Activated T-helper 1 cell treated with anti-CD3 and anti-CD28 coated beads, Interleukin-12 subunit alpha, Interleukin-12 subunit beta, Interleukin-2, Interleukin-4 antibody, amounts not matched to agents 30 ng/mL and 10 ng/mL and 1 ng/mL, durations not matched to agents 14 hours and 24 hours and 36 hours (primary cell): ENCODE measurements at places on chromosomes 13 and 19.
A peak's percentile ranks its signal among the peaks of the same experiment; 100 is the strongest.

DNA sequence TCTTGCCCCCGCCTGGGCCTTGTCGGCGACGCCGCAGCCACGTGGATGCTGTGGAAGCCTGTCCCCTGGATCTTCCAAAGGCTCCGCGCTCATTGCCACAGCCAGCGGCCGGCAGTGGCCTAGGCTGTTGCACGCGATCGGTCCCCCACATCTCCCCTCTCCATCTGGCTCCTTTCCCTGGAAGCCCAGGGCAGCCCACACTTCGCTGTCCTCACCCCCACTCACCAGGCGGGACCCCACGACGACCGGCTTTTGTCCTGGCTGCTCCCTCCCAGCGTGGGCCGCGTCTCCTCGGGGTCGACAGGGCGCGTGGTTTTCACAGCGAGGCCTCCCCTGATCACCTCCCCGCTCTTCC lies 605 bp upstream of the TEX30 start:
- DNase-seq, result no peak
- H3K27me3 ChIP-seq, result no peaks in the 10 kb centered on the region
- peak overlapping the region; percentile 95 for H3K27ac ChIP-seq
- H3K36me3 ChIP-seq, result peaks cover 27% of the 10 kb centered on the region
- H3K4me3 ChIP-seq, result peak overlapping the region; percentile 95

DNA sequence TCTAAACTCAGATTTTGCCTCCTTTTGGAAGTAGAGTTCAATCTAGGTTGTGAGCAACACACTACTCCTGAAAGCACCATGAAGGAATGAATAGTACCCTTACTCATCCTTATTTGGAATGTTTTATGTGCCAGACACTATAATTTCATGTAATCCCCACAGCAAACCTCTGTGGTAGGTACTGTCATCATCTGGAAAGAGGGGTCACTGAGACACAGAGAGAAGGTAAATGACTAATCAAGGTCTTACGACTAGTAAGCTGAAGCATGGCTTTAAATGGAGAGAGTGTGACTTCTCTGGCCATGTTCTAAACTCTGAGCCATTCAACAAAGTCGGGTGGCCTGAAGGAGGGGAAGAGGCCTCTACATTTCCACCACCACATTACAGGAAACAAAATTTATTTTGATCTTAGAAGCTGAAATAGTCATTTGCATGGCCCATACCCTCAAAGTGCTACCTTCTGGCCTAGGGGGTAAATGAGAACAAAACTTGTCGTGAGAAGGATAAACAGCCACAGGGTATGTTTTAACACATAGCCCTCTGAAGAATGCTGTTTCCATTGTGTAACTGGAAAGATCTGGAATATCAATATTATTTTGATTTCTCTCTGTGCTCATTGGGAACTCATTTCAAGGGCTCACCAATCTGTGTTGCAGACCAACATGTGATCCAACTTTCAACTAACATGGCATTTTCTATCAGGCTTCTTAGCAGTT lies 180.8 kb upstream of the RFC3 start:
- peaks cover 4% of the 10 kb centered on the region for H3K27me3 ChIP-seq
- no peak for DNase-seq
- no peak overlapping the region for H3K4me3 ChIP-seq
- H3K36me3 ChIP-seq, result peaks cover 6% of the 10 kb centered on the region

- H3K4me3 ChIP-seq, result no peak overlapping the region
- no peaks in the 10 kb centered on the region for H3K36me3 ChIP-seq
- no peak for DNase-seq
- H3K27me3 ChIP-seq, result no peaks in the 10 kb centered on the region
Observed at GRCh38 chr13:38543561-38543960, 143.3 kb upstream of the FREM2 start.

- DNase-seq, result no peak
- no peaks in the 10 kb centered on the region for H3K27me3 ChIP-seq
- no peak overlapping the region for H3K27ac ChIP-seq
- no peaks in the 10 kb centered on the region for H3K36me3 ChIP-seq
- no peaks in the 10 kb centered on the region for H3K4me1 ChIP-seq
Observed at GRCh38 chr19:18756896-18757295, 34.2 kb downstream of the COMP start.

GRCh38 chr13:59877933-59878332 lies 285.8 kb downstream of the DIAPH3 start:
- peaks cover 6% of the 10 kb centered on the region for H3K36me3 ChIP-seq
- H3K4me3 ChIP-seq, result no peak overlapping the region
- no peaks in the 10 kb centered on the region for H3K4me1 ChIP-seq
- peak overlapping the region; percentile 20 for H3K27ac ChIP-seq
- no peaks in the 10 kb centered on the region for H3K27me3 ChIP-seq

- H3K27me3 ChIP-seq, result no peaks in the 10 kb centered on the region
- H3K4me3 ChIP-seq, result no peak overlapping the region
- H3K27ac ChIP-seq, result no peak overlapping the region
- H3K36me3 ChIP-seq, result no peaks in the 10 kb centered on the region
- DNase-seq, result no peak
Observed at GRCh38 chr13:38394777-38395496, 45.3 kb downstream of the UFM1 start.

GRCh38 chr13:41054212-41054877 lies 7.0 kb upstream of the WBP4 start:
- H3K36me3 ChIP-seq, result peaks cover 7% of the 10 kb centered on the region
- H3K27me3 ChIP-seq, result no peaks in the 10 kb centered on the region
- H3K4me3 ChIP-seq, result no peak overlapping the region
- H3K4me1 ChIP-seq, result peaks cover 47% of the 10 kb centered on the region
- peak; percentile 24 for DNase-seq

- peaks cover 12% of the 10 kb centered on the region for H3K27me3 ChIP-seq
- no peak overlapping the region for H3K27ac ChIP-seq
- H3K4me3 ChIP-seq, result no peak overlapping the region
- no peaks in the 10 kb centered on the region for H3K4me1 ChIP-seq
Observed at GRCh38 chr13:26025771-26026170, 26.0 kb downstream of the SHISA2 start.

DNA sequence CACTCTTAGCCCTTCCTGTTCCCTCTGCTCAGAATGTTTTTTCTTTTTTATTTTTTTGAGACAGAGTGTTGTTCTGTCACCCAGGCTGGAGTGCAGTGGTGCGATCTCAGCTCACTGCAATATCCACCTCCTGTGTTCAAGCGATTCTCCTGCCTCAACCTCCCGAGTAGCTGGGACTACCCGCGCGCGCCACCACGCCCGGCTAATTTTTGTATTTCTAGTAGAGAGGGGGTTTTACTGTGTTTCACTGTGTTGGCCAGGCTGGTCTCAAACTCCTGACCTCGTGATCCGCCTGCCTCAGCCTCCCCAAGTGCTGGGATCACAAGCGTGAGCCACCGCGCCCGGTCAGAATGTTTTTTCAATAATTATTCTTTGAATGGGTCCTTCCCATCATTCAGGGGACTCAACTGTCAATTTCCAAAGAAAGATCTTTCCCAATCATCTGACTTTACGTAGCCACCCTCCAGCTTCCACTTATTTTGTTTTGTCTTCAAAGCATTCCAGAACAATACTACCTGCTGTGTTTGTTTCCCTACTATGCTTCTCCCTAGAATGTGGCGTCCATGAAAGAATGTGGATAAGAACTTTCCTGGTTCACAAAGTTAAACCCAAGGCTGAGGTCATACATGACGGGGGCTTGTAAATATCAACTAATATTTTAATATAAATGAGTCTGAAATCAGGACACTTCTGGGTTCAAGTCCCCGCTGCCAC lies 1.2 kb downstream of the NDUFA7 start:
- peak overlapping the region; percentile 100 for H3K4me3 ChIP-seq
- H3K27ac ChIP-seq, result peak overlapping the region; percentile 99
- H3K36me3 ChIP-seq, result peaks cover 22% of the 10 kb centered on the region
- DNase-seq, result no peak

DNA sequence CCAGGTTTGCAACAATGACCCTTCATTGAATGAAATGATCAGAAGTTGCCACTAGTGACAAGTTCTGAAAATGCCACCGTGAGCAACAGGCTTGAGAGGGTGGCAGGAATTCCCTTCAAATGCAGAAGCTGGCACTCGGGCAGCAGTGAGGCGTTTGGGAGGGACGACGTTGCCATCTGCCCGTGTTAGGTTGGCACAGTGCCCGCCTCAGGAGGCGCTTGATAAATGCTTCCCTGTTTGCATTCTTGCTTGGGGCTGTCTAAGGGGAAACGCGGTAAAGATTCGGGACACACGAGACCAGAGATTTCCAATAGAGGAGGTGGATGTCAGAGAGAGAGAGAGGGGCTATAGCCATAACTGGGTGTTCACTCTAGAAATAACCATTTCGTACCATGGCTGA lies 101.9 kb downstream of the TEX29 start:
- H3K27me3 ChIP-seq, result no peaks in the 10 kb centered on the region
- H3K27ac ChIP-seq, result no peak overlapping the region
- H3K4me3 ChIP-seq, result no peak overlapping the region
- no peaks in the 10 kb centered on the region for H3K4me1 ChIP-seq
- no peak for DNase-seq

- H3K27me3 ChIP-seq, result peaks cover 1% of the 10 kb centered on the region
- peaks cover 2% of the 10 kb centered on the region for H3K4me1 ChIP-seq
- no peak for DNase-seq
- no peaks in the 10 kb centered on the region for H3K36me3 ChIP-seq
Observed at GRCh38 chr19:54298357-54299125, 14.4 kb downstream of the LILRA5 start.

- no peak overlapping the region for H3K4me3 ChIP-seq
- H3K27ac ChIP-seq, result no peak overlapping the region
- H3K4me1 ChIP-seq, result no peaks in the 10 kb centered on the region
- peaks cover 3% of the 10 kb centered on the region for H3K36me3 ChIP-seq
- H3K27me3 ChIP-seq, result no peaks in the 10 kb centered on the region
Observed at GRCh38 chr19:39180749-39181148, 16.0 kb upstream of the NCCRP1 start.

DNA sequence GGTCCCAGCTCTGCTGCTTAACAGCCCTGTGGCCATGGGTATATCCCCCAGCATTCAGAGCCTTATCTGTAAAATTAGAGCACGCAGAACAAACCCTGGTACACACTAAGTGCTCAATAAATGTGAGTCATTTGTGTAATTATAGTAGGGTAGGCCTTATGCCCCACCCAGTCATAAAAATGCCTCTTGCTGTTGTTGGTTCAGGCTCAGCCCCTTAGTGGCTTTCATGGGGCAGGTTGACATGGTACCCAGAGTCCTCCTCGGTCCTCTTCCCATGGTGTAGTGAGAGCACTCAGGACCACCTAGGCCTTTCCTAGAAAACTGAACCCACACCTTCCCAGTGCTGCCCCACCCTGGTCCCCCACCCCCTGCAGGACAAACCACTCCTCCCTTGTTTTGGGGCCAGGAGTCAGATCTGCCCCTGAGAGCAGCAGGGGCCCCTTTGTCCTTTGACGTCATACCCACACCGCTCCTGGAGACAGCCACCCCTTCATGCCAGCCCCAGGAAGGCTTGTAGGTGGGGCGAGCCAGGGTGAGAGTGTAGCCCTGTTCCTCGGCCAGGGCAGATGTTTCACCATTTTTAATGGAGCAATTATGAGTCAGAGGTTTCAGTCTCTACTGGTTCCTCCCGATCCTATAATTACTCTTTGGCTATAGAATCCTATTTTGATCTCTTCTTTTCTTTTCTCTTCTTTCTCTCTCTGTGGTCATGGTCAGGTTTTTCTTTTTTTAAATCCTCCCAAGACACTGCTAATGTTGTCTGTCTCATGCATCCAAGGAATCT lies 36.8 kb downstream of the ACTN4 start:
- no peak for DNase-seq

- no peak for DNase-seq
- peaks cover 19% of the 10 kb centered on the region for H3K27me3 ChIP-seq
- H3K4me3 ChIP-seq, result peak overlapping the region; percentile 92
- H3K4me1 ChIP-seq, result peaks cover 50% of the 10 kb centered on the region
Observed at GRCh38 chr13:48235341-48236135, 2.5 kb downstream of the ITM2B start.

DNA sequence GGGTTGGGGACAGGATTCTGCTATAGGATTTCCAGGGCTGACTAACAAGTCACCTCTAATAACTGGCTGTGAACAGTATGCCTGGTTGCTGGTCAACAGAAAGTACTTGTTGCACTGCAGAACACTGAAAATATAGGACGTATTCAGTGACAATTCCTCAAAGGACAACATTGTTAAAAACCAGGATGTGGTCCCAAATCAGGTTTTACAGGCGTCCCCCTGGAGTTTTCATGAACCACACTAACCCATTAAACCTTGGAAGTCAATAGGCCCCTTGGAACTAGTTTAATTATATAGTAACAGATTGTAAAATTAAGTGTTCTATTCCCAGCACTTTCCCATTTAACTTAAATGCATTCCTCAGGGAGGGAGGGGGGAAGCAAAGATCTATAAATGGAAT lies 495.4 kb downstream of the TBC1D4 start:
- no peaks in the 10 kb centered on the region for H3K36me3 ChIP-seq
- H3K27me3 ChIP-seq, result no peaks in the 10 kb centered on the region
- no peak overlapping the region for H3K27ac ChIP-seq
- DNase-seq, result no peak

- H3K36me3 ChIP-seq, result peaks cover 14% of the 10 kb centered on the region
- no peak overlapping the region for H3K27ac ChIP-seq
- H3K27me3 ChIP-seq, result no peaks in the 10 kb centered on the region
- H3K4me3 ChIP-seq, result no peak overlapping the region
Observed at GRCh38 chr19:13826652-13827235, 31.5 kb downstream of the ZSWIM4 start.

DNA sequence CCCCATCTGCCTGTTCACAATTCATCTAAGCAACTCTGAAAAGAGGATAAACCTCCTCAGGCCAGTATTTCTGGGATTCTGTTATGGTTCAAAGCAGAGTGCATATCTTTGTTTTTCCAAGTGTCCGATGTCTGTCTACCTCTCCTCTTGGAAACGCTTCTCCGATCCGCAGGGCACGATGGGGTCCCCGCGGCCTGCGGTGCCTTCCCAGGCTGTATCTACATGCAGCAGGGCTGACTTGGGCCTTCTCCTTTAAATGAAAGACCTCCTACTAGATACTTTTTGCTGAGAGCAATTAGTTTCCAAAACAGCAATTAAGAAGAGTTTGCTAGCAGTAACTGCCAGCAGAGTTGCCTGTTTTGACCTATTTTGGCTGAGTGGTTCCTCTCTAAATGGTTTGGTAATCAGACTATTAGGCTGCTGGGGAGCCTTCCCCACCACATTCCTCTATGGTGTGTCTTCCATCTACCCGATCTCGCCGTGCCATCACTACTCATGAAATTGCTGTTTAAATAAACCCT lies 23.5 kb downstream of the COL4A2 start:
- DNase-seq, result no peak
- H3K27me3 ChIP-seq, result peaks cover 44% of the 10 kb centered on the region
- no peaks in the 10 kb centered on the region for H3K36me3 ChIP-seq
- no peaks in the 10 kb centered on the region for H3K4me1 ChIP-seq
- no peak overlapping the region for H3K27ac ChIP-seq
- no peak overlapping the region for H3K4me3 ChIP-seq

- H3K27me3 ChIP-seq, result no peaks in the 10 kb centered on the region
- peaks cover 11% of the 10 kb centered on the region for H3K4me1 ChIP-seq
- no peak overlapping the region for H3K27ac ChIP-seq
- H3K4me3 ChIP-seq, result no peak overlapping the region
Observed at GRCh38 chr13:100213576-100213975, 124.7 kb downstream of the PCCA start.

- no peak overlapping the region for H3K27ac ChIP-seq
- no peak overlapping the region for H3K4me3 ChIP-seq
- H3K4me1 ChIP-seq, result no peaks in the 10 kb centered on the region
- H3K27me3 ChIP-seq, result no peaks in the 10 kb centered on the region
Observed at GRCh38 chr19:3644351-3645066, 17.9 kb upstream of the CACTIN start.

- peaks cover 16% of the 10 kb centered on the region for H3K4me1 ChIP-seq
- H3K4me3 ChIP-seq, result peak overlapping the region; percentile 93
- peak; percentile 32 for DNase-seq
- peaks cover 23% of the 10 kb centered on the region for H3K36me3 ChIP-seq
- no peaks in the 10 kb centered on the region for H3K27me3 ChIP-seq
Observed at GRCh38 chr19:2478278-2478755, 2.4 kb downstream of the GADD45B start.

GRCh38 chr13:106562301-106562700 lies 5.6 kb downstream of the ARGLU1 start:
- DNase-seq, result no peak
- peaks cover 2% of the 10 kb centered on the region for H3K27me3 ChIP-seq
- H3K27ac ChIP-seq, result peak overlapping the region; percentile 49
- peaks cover 70% of the 10 kb centered on the region for H3K4me1 ChIP-seq
- no peak overlapping the region for H3K4me3 ChIP-seq
